ENCODE measurements at places on chromosomes 11 and 22.

DNA sequence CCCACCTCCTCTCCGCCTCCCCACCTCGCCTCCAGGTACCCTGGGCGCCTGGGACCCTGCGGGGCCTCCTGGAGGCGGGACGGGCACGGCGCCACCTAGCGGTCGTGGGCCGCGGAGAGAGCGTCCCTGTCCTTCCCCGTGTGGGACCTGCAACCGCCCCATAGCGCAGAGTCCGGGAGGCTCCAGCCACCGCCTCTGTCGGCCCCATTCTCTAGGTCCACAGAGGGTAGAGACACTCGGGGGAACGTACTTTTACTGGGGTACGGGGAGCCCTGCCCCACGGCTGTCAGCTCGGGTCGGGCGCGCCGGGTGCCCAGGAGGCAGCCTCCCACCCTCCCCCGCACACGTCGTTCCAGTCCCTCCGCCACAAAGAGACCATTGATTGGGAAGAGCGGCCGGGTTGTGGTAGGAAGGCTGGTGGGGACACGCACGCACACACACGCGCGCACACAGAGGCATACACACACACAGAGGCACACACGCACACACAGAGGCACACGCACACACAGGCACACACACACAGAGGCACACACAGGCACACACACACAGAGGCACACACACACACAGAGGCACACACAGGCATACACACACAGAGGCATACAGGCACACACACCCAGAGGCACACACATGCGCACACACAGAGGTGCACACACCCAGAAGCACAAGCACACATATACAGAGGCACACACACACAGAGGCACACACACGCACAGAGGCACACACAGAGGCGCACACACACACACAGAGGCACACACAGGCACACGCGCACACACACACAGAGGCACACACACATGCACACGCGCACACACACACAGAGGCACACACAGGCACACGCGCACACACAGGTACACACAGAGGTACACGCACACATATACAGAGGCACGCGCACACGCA is 12.6 kb upstream of the NECTIN1 start:
- no peak for DNase-seq

DNA sequence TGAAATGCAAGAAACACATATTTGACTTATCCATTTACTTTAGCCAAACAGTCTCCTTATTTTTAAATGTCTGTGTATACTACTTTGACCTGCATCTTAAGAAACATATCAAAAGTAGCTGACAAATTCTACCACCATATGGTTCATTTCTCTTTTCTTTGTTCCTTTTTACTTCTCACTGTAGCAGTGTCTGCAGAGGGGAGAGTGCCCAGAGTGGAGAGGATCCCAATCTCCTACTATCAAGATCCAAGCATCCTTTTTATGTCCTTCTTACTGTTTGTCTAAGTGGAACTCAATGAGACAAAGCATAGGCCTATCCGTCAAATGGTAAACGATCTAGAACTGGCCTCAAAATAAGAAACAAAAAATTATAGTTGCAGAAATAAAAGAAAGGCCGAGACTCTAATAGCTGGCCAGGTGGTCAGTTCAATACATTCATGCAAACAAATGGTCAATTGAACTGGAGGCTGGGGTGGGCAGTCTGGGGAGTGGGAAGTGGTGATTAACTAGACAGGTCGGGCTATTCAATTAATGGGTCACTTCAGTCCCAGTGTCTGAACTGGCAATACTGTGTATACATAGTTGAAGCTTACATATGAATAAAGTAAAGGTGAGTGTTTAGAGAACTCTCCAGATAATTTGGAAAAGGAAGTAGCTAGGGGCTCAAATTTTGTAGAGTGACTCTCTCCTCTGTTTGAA is 149.1 kb downstream of the MAML2 start:
- DNase-seq: no peak

- peak; percentile 45 for DNase-seq
Measured at GRCh38 chr22:23305922-23306374, 125.6 kb downstream of the BCR start.

GRCh38 chr11:23846902-23847422 is 649.9 kb upstream of the LUZP2 start:
- no peak for DNase-seq

GRCh38 chr11:75931124-75931523 is 116.1 kb downstream of the UVRAG start:
- DNase-seq: no peak
